Purkinje cell (primary cell): ENCODE measurements at places on chromosomes 3 and 15. TPM values are rescaled to one million over a fixed set of nuclear protein-coding genes. Genes with fewer than 3 reads are reported as not detected.

Gene VPS33B
- 12.4 and 28.9 TPM in 2 replicates for polyA plus RNA-seq

Gene ALDH1L1
- 4.2 and 4.9 TPM in 2 replicates for polyA plus RNA-seq

Gene MYZAP
- 3.5 TPM in 1 of 2 replicates, not detected in the other for polyA plus RNA-seq

Gene CPLX3
- 2.4 TPM in 1 of 2 replicates, not detected in the other for polyA plus RNA-seq

Gene LRRIQ4
- polyA plus RNA-seq = not detected in 2 replicates

Gene SCN11A
- polyA plus RNA-seq = 0.66 and 0.69 TPM in 2 replicates

Gene GP5
- not detected in 2 replicates for polyA plus RNA-seq

Gene P3H2
- 0.29 and 2.3 TPM in 2 replicates for polyA plus RNA-seq

Gene CYP11A1
- 0.85 and 1.3 TPM in 2 replicates for polyA plus RNA-seq

Gene PFN2
- 155 and 177 TPM in 2 replicates for polyA plus RNA-seq

Gene ACTC1
- 1.4 and 2.6 TPM in 2 replicates for polyA plus RNA-seq

Gene CAV3
- polyA plus RNA-seq = 1.7 and 6.7 TPM in 2 replicates

Gene GOLGA8F
- polyA plus RNA-seq = not detected in 2 replicates

Gene GOLGA6L1
- not detected in 2 replicates for polyA plus RNA-seq

Gene CD276
- 1.3 and 2.0 TPM in 2 replicates for polyA plus RNA-seq

Gene BTLA
- not detected in 2 replicates for polyA plus RNA-seq

Gene PRKAR2A
- polyA plus RNA-seq = 0.83 and 3.3 TPM in 2 replicates

Gene OPA1
- 79.9 and 82.0 TPM in 2 replicates for polyA plus RNA-seq

Gene GOLGA8R
- polyA plus RNA-seq = not detected in 2 replicates

Gene TRH
- 0.40 TPM in 1 of 2 replicates, not detected in the other for polyA plus RNA-seq

Gene SHC4
- 0.06 and 2.9 TPM in 2 replicates for polyA plus RNA-seq

Gene CALML4
- polyA plus RNA-seq = 1.2 and 4.1 TPM in 2 replicates

Gene EOMES
- 0.18 and 0.52 TPM in 2 replicates for polyA plus RNA-seq

Gene TMEM158
- polyA plus RNA-seq = 4.4 and 6.0 TPM in 2 replicates

Gene EIF2A
- 55.2 and 72.3 TPM in 2 replicates for polyA plus RNA-seq

Gene HTR3E
- polyA plus RNA-seq = not detected in 2 replicates

Gene FEZF2
- 3.8 TPM in 1 of 2 replicates, not detected in the other for polyA plus RNA-seq

Gene SUMF1
- 11.3 and 13.9 TPM in 2 replicates for polyA plus RNA-seq

Gene AGTR1
- polyA plus RNA-seq = 2.9 and 6.6 TPM in 2 replicates

Gene ROPN1
- polyA plus RNA-seq = 2.9 TPM in 1 of 2 replicates, not detected in the other
